Effector memory CD4-positive, alpha-beta T cell (primary cell): ENCODE measurements at places on chromosomes 2 and 18.

GRCh38 chr2:136378712-136379595, 261.0 kb upstream of the CXCR4 start:
- no peaks in the 10 kb centered on the region for H3K36me3 ChIP-seq
- peaks cover 27% of the 10 kb centered on the region for H3K4me1 ChIP-seq
- no peak overlapping the region for H3K27ac ChIP-seq
- DNase-seq: peak; percentile 37

DNA sequence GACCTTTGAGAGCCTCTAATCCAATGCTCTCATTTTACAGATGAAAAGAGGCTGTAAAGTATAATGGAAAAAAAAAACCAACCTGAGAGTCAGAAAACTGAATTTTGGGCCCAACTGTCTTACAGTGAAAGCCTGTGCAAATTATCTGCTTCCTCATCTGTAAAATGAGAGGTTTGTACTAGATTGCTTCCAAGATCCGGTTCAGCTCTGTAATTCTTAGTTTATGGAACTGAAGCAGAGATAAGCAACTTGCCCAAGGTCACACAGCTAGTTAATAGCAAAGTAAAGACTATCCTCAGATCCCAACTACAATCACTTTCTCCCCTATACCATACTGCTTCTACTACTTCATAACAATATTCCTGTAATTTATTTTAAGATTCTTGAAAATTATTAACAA, 6.3 kb downstream of the TLK1 start:
- H3K4me1 ChIP-seq: peaks cover 7% of the 10 kb centered on the region
- H3K27ac ChIP-seq: no peak overlapping the region
- no peaks in the 10 kb centered on the region for H3K27me3 ChIP-seq
- no peak overlapping the region for H3K4me3 ChIP-seq
- no peak for DNase-seq
- no peaks in the 10 kb centered on the region for H3K36me3 ChIP-seq

DNA sequence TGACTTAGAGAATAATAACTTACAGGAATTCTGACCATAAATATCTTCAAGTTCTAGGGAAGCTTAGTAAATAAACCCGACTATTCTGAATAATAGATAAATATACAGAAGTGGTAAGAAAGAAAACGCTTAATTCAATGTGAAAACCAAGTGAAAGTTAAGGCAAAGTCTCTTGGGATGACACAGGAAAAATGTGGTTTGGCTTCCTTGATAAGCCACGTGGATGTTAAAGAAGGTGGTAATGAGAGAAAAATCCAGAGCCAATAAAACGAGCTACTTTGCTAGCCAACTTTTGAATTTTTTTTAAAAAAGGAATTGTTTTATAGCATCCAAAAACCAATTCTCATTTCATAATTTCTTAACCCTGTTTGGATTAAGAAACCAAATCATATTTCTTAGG, 166.2 kb upstream of the VRK2 start:
- H3K27me3 ChIP-seq: no peaks in the 10 kb centered on the region
- H3K27ac ChIP-seq: no peak overlapping the region
- no peak for DNase-seq
- H3K4me1 ChIP-seq: no peaks in the 10 kb centered on the region

DNA sequence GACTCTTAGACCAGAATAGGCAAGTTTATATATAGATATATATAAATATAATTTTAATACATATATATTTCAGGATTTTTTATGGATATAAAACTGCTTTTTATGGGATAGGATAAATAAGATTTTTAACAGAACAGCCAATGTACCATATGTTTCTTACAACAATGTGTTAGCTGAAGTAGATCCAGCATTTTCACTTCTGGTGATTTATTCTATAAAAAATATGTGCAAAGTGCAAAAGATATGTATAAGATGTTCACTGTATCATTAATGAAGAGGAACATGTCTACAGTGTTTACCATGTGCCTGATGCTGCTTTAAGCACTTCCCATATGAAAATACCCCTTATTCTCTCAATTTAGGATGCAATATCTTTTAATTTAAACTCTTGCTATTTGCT, 22.2 kb upstream of the GPR75 start:
- H3K27me3 ChIP-seq: no peaks in the 10 kb centered on the region
- no peak for DNase-seq
- peaks cover 27% of the 10 kb centered on the region for H3K36me3 ChIP-seq
- no peak overlapping the region for H3K4me3 ChIP-seq
- no peaks in the 10 kb centered on the region for H3K4me1 ChIP-seq
- H3K27ac ChIP-seq: no peak overlapping the region

- H3K27ac ChIP-seq: no peak overlapping the region
- no peak overlapping the region for H3K4me3 ChIP-seq
- H3K27me3 ChIP-seq: no peaks in the 10 kb centered on the region
- no peaks in the 10 kb centered on the region for H3K4me1 ChIP-seq
- DNase-seq: no peak
Measured at GRCh38 chr18:7741640-7742039, 174.5 kb downstream of the PTPRM start.

- no peak for DNase-seq
- peak overlapping the region; percentile 94 for H3K4me3 ChIP-seq
- no peaks in the 10 kb centered on the region for H3K27me3 ChIP-seq
- peak overlapping the region; percentile 100 for H3K27ac ChIP-seq
Measured at GRCh38 chr2:197453914-197454398, 604 bp downstream of the COQ10B start.
